ENCODE measurements at places on chromosomes 2 and 18.

DNA sequence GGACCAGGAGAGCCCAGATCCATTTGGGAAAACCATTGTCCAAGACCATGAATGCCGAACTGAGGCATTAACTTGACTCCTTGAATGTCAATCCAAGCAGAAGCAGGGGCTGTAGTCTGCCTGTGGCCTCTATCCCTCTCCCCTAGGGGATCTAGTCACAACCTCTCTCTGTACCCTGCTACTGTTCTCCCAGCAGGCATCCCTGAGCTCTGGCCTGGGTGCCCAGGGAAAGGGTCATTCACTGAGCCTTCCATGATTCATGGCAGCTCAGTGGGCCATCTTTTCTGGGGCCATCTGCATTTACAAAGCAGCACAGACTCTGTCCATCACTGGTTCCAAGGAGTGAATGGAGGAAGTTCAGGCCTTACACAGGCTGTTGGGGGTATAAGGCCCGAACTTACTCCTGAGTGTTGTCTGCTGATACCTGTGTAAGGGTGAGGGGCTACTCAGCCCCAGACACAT lies 151.8 kb downstream of the ZFP36L2 start:
- DNase-seq, result no peak

GRCh38 chr2:174753038-174753633 lies 11.1 kb downstream of the CHRNA1 start:
- no peak for DNase-seq

DNA sequence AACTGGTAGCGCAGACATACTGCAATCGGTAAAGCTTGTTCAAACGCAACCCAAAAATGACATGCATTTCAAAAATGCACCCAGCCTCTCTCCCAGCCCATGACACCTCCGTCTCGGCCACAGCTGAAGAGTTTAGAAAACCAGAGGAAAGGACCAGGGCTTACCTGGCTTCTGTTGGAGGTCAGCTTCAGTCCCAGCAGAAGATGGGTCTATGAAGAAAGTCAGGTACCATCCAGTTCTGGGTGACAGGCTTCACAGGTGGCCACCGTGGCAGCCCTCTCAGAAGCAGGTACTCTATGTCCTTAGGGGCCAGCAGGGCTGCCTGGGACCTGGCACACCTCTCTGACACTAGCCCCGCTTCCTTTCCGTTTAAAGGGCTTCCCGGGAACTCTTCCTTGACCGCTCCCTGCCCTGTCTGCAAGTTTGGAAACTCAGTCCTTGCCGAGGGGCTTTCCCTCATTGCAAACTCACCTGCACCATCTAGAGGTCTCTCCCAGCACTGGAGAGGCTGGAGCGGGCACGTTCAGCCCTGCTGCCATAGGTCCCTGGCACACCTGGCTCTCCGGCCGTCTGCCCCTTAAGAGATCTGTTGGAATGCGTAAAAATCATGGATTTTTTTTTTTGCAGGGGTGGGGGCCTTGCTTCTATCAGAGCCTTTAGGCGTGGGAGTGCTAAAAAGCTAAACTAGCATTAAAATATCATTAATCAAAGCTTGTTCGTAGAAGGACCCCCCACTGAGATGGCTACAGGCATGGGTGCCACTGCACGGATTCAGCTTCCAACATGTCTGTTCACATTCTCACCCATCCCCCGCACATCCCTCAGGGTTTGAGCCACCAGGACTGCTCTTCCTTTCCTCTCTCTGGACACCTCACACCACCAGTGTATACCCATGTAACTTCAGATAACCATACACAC lies at the start of gene EDAR:
Gene EDAR, minus strand, starts transcription at position 425 of the 918 bp plus-strand sequence. CDS start 58,206 bp downstream, outside the sequence.
- peak; percentile 73 for DNase-seq

- DNase-seq, result no peak
Measured at GRCh38 chr2:15925819-15926218, 14.5 kb upstream of the MYCN start.

GRCh38 chr2:235614176-235614860 lies 120.5 kb downstream of the AGAP1 start:
- DNase-seq, result no peak

GRCh38 chr2:100730290-100730868 lies 89.6 kb upstream of the NPAS2 start:
- peak; percentile 44 for DNase-seq

DNA sequence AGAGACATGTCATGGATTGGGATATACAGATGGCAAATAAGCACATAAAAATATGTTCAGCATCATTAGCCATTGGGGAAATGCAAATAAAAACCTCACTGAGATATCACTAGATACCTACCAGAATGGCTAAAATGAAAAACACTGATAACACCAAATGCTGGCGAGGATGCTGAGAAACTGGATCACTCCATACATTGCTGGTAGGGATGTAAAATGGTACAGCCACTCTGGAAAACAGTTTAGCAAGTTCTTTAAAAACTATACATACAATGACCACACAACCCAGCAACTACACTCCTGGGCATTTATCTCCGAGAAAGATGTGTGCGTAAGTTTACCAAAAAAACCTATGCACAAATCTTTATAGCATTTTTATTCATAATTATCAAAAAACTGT lies 13.9 kb downstream of the PIAS2 start:
- no peak for DNase-seq

- peak; percentile 27 for DNase-seq
Measured at GRCh38 chr2:46296216-46296839, 879 bp upstream of the EPAS1 start.

DNA sequence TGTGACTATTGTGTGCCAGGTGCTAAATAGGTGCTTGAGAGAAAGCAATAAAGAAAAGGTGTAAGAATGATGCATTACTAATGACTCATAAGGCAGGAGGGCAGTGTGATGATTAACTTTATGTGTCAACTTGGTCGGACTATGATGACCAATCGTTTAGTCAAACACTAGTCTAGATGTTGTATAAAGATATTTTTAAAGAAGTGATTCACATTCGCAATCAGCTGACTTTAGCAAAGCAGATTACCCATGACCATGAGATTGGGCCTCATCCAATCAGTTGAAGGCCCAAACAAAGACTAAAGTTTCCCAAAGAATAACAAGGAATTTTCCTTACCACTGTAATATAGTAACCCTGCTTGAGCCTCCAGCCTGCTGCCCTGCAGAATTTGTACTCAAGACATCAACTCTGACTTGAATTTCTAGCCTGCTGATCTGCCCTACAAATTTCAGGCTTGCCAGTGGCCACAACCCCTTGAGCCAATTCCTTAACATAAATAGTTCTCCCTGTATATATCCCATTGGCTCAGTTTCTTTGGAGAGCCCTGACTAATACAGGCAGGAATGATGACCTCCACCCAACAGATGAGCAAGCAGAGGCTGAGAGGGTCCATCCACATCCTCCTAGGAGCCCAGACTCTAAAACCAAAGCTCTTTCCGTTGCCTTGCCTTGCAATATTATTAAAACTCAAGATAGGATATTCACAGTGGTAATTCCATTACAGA lies 132.6 kb downstream of the ACTR3 start:
- DNase-seq, result no peak

DNA sequence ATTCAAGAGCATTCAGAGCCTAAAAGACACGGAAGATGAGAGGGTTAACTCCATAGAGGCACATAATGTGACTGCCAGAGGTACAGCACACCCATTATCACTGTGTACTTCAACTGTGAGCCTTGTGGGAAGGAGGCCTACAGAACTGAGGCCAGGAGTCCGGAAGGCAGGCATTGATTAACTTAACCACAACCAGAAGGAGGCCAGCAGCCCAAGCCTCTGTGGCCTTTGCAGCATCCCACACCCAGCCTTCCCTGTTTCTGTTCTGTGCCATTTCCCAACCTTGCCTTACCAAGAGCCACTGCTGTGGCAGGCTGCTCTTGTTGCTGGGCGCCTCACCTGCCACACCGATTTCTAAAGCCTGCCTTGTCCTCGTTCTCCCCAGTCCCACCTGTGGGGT lies 27.2 kb downstream of the SIGLEC15 start:
- no peak for DNase-seq

- DNase-seq, result no peak
Measured at GRCh38 chr2:12293874-12294273, 422.9 kb upstream of the TRIB2 start.

DNA sequence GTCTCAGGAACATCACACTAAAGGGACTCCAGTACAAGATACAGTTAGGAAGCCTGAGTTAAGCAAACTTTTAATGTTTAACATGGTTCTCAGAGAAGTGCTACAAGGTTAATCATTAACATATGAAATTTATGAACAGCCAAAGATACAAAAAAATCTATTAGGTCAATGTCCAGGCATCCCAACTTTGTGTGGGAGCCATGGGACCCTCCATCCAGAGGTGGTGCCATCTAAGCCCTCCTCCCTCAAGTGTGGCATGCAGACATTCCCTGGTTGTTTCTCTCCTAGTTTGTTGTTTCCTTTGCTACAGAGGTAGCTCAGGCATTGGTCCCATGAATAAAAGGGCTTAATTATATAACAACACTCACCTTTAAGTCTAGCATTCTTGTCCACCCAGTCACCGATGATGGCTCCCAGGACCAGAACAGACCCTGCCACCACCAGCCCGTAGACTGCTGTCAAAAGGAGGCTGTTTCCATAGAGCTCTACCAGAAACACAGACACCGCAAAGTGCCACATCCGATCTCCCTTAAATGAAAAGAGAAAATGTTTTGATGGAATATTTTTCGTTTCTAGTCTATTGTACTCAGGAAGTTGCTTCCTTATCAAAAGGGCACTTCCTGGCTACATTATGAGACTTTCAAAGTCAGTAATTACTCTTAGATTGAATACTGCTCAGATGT lies 5.7 kb downstream of the SLC40A1 start:
- peak; percentile 14 for DNase-seq

- DNase-seq, result no peak
Measured at GRCh38 chr2:165058476-165059265, 103.3 kb upstream of the SLC38A11 start.

DNA sequence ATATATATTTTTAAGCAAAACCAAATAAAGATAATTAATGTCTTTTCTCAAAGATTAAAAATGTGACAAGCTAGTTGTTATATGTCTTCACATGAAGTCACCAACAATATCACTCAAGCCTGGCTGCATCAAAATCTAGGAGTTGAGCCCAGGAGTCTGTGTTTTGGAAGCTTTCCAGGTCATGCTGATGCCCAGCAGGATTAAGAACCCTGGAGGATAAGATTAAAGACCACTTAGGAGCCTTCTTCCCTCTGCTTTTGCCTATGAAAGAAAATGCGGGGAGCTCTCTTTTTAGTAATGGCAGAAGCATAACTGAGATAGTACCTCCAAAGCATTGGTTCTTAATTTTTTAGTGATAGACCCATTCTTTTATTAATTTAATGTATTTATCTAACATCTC lies 157.4 kb downstream of the ASXL3 start:
- no peak for DNase-seq

DNA sequence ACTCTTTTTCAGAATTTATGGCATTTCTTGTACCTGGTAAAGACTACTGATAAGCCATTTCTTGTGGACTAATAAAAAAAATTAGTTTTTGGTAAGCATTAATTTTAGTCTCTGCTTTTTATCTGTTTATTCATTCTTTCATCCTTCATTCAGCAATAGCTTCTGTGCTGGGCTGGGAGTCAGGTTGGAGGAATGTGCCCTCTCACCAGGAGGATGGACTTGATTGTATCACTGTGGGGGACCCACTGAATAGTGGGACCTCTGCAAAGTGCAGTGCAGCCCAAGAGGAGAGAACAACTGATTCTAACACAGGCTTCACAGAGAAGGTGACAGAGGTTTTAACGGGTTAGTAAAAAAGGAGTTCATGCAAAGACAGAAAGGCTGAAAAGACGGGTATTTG lies 39.1 kb downstream of the CDC42EP3 start:
- DNase-seq, result no peak

DNA sequence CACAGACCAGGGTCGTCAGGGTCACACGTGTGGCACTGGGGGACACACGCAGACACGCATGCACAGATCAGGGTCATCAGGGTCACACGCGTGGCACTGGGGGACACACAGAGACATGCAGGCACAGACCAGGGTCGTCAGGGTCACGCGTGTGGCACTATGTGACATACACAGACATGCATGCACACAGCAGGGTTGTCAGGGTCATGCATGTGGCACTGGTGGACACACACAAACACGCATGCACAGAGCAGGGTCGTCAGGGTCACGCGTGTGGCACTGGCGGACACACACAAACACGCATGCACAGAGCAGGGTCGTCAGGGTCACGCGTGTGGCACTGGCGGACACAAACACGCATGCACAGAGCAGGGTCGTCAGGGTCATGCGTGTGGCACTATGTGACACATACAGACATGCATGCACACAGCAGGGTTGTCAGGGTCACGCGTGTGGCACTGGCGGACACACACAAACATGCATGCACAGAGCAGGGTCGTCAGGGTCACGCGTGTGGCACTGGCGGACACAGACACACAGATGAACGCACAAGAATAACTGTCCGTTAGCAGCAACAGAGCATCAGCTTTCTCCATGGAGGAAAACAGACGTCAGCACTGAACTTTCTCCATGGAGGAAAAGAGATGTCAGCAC lies 34.9 kb downstream of the HDAC4 start:
- DNase-seq, result no peak

- DNase-seq, result peak; percentile 9
Measured at GRCh38 chr18:23712445-23712844, 23.2 kb downstream of the LAMA3 start.

DNA sequence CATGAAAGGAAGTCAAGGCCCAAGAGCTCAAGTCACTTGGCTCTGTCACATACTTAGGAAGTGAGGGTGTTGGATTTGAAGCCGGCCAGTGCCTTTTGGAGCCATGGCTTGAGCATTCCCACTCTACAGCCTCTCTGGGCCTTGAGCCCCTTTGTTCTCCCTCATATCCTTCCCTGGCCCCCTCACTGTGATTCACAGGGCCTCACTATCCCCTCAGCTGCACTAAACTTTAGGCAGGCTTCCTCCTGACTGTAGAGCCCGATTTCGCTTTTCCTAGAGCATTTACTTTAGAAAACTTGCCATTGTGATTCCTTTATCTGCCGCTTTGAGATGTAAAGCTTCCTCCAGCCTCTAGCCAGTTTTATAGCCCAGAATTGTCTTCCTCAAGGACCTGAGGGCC lies 107.6 kb downstream of the FBXO15 start:
- no peak for DNase-seq

DNA sequence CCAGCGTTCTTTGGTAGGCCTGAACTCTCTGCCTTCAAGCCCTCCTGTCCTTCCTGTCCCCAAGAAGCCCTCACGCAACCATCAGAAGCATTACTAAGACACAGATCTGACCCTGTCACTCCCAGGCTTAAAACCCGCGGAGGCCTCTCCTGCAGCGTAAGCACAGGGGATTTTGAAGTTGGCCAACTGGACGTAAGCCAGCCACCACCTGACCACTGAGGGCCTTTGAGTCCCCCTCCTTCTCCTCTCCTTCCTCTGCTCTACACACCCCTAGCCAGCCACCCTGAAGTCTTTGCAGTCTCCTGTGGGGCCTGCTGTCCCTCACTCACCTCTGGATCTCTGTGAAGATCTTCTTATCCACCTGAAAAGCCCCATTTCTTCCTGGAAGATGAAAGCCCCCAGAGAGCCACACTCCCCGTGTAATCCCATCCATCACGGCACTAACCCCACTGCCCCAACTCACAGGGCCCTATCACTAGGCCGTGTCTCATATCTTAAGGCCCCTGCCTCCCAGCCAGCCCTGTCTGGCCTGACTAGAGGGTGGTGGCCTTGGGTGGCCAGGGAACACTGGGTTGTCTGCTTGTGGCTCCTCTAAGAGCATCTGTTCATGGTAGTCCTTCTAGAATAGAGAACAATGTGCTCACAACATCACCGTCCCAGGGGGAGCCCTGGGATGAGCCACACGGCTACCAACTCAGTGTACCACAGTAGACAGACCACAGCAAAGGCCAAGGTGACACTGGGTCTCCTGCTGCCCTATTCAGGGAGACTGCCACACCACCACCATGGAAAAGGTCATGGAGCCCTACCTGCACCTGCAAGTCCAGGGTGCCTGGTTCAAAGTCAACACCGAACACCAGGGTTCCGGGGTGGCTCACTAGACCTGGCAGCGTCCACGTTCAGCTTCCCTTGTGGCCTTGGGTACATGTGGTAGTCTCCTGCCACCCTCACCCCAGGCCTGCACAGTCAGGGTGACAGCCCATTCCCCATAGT lies 191.6 kb downstream of the ZBTB7C start:
- no peak for DNase-seq
